ENCODE measurements at places on chromosomes 3 and 15.

- DNase-seq = no peak
Measured at GRCh38 chr3:127088511-127089351, 104.2 kb upstream of the PRR23E start.

DNA sequence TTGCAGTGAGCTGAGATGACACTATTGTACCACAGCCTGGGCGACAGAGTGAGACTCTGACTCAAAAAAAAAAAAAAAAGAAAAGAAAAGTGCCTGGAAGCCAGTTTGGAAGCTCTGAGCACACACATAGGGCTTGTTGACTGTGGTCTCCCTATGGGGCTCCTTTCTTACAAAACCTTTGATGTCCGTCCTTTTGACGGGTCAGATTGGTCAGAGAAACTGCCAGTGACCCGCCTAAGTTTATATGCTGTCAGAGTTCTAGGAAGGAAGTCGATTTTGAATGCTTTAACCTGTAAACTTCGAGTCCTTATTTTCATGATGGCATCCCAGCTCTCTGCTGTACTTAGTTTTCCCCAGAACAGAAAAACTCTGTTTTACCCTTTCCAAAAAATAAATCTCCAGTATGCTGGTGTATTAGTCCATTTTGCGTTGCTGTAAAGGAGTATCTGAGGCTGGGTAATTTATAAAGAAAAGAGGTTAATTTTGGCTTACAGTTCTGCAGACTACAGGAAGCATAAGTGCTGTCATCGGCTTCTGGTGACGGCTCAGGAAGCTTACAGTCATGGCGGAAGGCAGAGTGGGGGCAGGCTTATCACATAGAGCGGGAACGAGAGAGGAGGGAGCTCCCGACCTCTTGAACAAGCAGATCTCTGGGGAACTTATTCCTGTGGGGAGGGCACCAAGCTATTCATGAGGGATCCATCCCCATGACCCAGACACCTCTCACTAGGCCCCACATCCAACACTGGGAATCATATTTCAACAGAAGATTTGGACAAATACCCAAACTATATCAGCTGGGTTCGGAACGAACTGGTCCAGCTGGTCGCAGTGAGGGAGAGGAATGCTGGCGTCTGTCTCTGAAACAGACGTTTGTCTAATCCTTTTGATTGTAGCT lies 72.3 kb downstream of the LMLN start:
- no peak for DNase-seq

- DNase-seq = no peak
Measured at GRCh38 chr3:186785495-186786018, 2.2 kb downstream of the EIF4A2 start.

GRCh38 chr3:164550857-164551256 lies 527.4 kb downstream of the SI start:
- no peak for DNase-seq

DNA sequence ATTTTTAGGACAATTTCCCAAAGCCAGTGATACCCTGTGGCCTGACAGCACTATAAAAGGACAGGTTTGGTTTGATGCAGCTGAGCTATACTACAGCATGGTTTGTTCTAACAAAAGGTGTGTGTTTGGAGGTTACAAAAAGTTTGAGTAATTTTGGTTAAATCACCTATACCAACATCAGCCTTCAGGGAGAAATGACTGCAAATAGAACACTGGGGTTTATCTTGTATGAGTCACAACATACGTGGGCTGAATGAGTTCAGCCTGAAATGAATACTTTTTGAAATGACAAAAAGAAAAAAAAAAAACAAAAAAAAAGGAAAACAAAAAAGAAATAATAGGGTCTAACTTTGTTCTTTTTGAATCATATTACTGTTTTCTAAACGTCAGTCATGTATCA lies 345.7 kb downstream of the CNTN3 start:
- DNase-seq = no peak

- no peak for DNase-seq
Measured at GRCh38 chr3:129892486-129892856, 1.0 kb downstream of the TMCC1 start.

GRCh38 chr3:50120364-50121071 lies 31.8 kb downstream of the RBM5 start:
- no peak for DNase-seq

GRCh38 chr3:101143012-101143411 lies 149.8 kb upstream of the ABI3BP start:
- no peak for DNase-seq

DNA sequence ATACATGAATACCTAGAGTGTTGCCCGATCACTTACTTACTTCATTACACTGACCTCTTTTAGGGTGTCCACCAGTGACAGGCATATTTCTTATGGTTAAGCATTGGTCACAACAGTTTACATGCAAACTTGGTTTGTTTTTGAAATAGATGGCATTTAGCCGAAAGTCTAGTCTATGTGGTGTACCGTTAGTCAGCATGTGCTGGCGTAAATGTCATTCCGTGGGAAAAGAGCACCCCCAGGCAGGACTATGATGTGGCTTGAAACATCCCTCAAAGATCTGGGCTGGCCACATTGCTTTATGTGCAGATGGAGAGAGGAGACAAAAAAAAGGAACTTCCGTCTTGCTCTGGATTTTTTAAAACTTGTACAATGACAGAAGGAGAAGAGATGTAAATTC lies 357.0 kb upstream of the ICE2 start:
- no peak for DNase-seq

- no peak for DNase-seq
Measured at GRCh38 chr3:27031476-27031875, 337.7 kb downstream of the NEK10 start.

DNA sequence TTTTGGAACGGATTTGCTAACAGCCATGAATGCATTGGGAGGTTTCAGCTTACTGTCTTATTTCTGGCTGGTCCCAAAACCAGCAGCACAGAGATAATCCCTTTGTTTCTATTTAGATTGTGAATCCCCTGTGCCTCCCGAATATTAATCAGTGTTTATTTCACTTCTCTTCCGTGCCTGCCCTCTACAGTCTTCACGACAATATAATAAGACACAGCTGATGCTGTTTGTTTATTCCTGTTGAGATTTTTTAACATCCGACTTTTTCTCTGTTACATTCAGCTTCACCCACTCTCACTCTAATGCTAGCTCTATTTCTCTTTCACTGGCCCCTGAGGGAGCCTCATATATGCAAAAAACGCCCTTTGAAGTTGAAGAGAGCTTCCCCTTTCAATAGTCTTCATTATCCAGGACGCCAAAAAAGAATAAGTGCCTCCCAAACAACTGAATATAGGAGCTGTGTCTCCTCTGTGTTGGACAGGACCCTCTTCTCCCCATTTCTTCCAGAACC lies 995.3 kb downstream of the ROBO2 start:
- no peak for DNase-seq

DNA sequence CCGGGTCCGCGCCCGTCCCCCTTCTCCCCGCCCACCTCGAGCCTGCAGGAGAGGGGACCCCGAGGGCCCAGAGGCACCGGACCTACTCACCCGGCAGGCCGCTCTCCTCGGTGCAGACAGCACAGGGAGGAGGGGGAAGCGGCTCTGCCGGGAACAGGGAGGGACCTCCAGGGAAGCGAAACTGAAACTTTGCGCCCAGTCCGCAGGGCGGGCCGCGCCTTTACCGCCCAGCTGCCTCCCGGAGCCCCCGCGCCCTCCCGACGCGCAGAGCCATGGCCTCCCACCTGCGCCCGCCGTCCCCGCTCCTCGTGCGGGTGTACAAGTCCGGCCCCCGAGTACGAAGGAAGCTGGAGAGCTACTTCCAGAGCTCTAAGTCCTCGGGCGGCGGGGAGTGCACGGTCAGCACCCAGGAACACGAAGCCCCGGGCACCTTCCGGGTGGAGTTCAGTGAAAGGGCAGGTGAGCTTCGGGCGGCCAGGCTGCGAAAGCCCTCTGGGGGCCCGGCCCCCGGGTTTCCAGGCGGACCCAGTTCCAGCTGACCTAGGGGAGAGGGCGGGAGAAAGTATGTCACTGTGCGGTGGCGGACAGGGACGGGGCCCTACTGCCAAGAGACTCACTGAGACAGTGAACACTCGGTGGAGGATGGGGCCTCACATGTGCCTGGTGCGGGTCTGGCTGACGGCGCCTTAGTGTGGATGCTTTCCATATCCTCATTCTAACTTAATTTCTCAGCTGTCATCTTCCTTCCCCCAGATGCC lies at the start of the genes DTX3L and PARP9:
Gene DTX3L, plus strand, starts transcription at position 184 of the 758 bp plus-strand sequence. Its CDS starts 89 bp downstream, at position 273.
Gene PARP9, minus strand, starts transcription at position 146 of the 758 bp plus-strand sequence. CDS start 4,680 bp downstream, outside the sequence.
- DNase-seq = peak; percentile 79

DNA sequence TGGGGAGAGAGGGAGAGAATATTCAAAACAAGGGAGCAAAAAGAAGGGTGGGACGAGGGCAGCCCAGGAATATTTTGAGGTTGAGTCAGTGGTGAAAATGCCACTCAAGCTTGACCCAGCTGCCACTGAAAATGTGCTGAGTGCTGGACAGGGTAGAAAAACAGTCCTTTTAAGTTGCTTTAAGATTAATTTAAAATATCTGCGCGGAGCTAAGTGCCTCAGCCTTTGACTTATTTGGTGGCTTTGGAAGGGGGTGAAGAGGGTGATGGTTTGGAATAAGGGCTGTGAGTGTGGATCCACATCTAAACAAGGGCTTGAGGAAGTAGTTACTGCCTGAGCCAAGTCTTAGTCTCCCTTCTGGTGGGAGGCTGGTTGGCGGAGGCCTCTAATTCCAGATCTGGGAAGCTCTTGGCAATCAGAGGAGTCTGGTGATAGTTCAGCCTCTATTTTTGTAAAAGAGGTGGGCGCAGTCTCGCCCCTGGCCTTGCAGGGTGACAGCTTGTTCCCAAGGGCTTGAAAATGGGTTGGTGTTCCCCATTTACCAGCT lies 280.8 kb upstream of the ROPN1 start:
- no peak for DNase-seq

DNA sequence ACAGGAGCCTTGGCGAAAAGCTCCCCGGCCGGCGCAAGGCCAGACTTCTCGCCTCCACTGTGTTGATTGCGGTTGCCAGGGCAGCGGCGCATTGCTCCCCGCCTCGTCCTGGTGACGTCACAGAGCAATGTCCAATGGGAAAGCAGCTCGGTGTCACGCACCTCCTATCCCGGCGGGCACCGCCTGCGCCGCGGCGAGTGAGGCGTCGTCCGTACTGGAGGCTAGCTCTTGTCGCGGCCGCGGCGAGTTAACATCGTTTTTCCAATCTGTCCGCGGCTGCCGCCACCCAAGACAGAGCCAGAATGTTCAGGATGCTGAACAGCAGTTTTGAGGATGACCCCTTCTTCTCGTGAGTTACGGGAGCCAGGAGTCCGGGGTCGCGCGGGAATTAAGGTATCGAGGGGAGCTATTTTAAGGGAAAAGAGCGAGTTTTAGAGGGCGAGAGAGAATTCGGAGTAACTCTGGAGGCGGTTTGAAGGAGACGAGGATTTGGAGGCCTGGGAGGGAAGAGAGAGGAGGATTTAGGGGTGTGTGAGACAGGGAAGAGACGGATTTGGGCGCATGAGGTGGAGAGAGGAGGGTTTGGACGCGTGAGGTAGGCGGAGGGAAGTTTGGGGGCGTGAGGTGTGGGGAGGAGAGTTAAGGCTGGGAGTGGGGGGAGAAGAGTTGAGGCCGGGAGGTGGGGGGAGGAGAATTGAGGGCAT lies at the start of gene MLF1:
Gene MLF1, plus strand, starts transcription at position 196 of the 704 bp plus-strand sequence. Its CDS starts 107 bp downstream, at position 303.
- DNase-seq = peak; percentile 72

- DNase-seq = no peak
Measured at GRCh38 chr3:142896201-142896755, 7.4 kb upstream of the PCOLCE2 start.

GRCh38 chr3:38396861-38397260 lies 50.3 kb downstream of the XYLB start:
- no peak for DNase-seq

GRCh38 chr3:151550642-151551041 lies 89.8 kb upstream of the IGSF10 start:
- DNase-seq = no peak

- DNase-seq = no peak
Measured at GRCh38 chr15:92655178-92655995, at the start of gene FAM174B. Gene FAM174B, minus strand, starts transcription at chr15:92655775.

GRCh38 chr3:49716169-49716568 lies 3.3 kb downstream of the AMIGO3 start:
- no peak for DNase-seq

- DNase-seq = no peak
Measured at GRCh38 chr3:149090907-149091306, 4.6 kb upstream of the HLTF start.

DNA sequence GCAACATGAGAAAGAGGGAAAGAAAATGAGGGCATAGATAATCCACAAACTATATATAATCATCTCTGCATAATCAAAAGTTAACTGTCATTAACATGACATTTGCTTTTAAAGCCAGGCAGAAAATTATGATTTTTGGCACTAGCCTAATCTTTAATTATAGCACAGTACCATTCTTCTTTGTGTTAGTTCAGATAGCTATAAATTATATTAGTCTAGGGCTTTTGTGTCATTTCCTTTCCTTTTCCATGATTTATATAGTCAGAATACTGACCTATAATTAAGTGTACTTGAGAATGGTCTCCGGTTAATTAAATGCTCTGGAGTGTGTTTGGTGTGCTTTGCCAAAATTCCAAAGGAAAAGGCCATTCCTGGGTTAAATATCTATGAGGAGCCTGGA lies 441.9 kb upstream of the THRB start:
- DNase-seq = no peak

GRCh38 chr3:151445273-151446001 lies 15.4 kb downstream of the IGSF10 start:
- DNase-seq = no peak

GRCh38 chr15:90560229-90560776 lies 30.6 kb downstream of the CRTC3 start:
- DNase-seq = no peak

Measured in CD4-positive, alpha-beta T cell treated with Interleukin-6 at 100 ng/mL for 8 hours (primary cell).